ENCODE measurements at places on chromosomes 7 and 10.
A peak's percentile ranks its signal among the peaks of the same experiment; 100 is the strongest.

DNA sequence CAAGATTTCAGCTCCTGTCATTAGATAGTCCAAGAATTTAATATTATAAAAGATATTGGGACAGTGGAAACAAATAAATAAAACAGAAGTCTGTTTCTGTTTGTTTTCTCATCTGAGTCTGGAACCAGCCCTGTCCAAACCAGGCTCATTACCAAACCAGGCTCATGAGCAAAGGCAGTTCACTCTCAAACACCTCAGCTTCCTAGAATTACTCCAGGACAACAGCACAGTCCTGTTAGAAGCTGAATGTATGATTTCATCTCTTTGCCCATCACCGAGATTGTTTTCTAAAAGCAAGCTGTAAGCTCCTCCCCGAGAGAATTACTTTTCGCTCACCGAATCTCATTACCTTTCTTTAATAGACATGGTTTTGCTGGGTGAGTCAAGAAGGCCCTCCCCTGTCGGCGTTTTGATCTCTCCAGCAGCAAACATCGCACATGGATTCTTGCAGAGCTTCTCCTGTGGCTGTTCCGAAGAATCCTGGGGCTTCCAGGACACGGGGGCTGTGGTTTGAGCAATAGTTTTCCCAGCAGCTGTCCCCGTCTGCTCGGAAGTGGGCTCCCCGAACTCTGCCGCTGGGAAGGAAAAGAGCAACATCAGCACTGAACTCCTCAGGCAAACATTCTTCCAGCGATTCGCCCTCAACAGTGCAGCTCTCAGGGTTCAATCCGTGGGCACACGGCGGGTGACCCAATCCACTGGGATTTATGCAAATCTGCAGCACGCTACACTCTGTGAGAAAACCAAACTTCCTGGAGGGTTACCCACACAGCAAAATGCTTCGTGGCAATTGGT, 112.5 kb downstream of the SVIL start:
- DNase-seq: no peak

DNA sequence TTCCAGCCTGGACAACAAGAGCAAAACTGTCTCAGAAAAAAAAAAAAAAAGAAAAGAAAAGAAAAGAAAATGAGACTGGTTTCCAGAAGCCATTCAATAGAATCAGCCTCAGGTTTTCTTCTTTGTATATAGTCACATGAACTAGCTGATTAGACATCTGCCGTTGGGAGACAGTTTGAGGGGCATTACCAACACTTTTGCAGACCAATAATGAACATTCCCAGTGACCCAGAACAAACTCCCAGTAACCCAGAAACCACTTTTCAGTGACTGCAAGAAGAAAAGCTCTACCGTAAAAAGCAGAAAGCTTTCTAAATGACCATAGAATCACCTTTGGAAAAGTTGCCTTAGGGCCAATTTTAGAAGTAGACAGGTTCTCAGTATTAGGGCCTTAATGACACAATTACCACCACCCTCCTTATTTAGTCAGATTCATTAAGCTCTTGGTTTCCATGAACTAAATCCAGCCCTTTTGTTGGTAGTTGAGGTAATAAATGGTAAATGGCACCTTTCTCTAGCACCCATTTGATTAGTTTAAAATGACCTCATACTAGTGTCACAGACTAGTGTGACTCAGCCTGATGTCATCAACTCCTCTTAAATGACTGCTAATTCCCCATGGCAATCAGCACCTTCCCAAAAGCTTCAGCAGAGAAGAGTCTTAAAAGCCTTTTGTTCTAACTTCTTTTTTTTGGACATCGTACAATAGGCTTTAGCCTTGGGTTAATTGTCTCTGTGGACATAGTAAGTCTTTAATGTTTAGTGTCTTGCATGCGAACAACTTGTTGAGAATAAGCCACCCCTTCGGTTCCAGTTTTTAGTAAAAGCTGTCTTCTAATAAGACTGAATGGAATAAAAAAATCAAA, 33.6 kb upstream of the XRCC2 start:
- no peak for DNase-seq

GRCh38 chr7:113366122-113366521, 247.8 kb upstream of the SMIM30 start:
- no peak for DNase-seq

- peak; percentile 55 for DNase-seq
Measured at GRCh38 chr10:97319671-97320479, 804 bp downstream of the FRAT1 start.

DNA sequence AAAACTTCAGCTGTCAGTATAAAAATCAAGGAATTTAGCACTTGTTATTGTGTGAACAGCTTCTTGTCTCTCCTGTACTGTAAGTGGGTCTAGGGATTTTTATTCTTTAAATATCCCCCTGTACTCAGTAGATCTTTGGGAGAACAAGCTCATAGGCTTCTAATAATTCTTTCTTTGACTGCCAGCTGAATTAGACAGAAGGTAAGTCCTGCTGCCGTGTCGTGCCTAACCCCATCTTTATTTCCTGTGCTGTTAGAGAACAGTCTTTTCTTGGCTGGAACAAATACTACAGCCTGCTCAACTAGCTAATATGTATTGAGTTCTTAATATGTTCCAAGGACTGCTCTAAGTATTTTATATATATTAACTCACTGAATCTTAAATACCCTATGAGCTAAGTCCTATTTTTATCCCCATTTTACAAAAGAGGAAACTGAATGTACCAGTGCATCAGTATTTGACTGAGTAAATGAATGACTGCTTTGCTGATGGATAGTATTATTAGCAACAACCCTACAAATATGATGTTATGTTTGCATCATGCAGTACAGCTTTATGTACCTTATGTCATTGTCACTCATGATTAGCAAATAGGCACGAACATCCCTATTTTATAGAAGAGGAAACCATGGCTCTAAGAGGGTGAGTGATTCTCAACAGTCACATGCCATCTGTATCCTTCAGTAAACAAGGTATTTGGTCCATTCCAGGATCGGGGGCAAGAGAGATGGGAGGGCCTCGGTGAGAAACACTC, 5.5 kb upstream of the DUSP5 start:
- no peak for DNase-seq
